ENCODE measurements at places on chromosomes 5 and 9. TPM values are rescaled to one million over a fixed set of nuclear protein-coding genes. Genes with fewer than 3 reads are reported as not detected.
A peak's percentile ranks its signal among the peaks of the same experiment; 100 is the strongest.

DNA sequence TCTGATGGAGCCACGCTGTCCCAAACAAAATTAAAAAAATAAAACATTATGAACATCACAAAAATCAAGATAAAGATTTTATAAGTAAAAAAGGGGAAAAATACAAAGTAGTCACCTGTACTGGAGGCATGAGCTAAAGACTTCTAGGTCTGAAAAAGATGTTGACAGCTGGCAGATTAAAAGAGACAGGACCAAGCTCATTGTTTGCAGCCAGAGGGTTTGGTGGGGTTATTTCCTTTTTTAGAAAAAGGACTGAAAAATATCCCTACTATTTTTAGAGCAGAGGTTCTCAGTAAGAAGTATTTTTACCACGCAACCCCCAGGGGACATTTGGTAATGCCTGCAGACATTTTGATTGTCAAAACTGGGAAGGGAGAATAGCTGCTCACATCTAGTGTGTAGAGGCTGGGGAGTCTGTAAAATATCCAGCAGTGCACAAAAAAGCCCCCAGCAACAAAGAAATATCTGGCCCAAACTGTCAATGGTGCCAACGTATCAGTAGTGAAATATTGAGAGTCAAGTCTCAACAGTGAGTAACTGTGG lies 353.4 kb downstream of the TLE1 start:
- DNase-seq: no peak

Gene PCDHB11
- 3.6 TPM for total RNA-seq

DNA sequence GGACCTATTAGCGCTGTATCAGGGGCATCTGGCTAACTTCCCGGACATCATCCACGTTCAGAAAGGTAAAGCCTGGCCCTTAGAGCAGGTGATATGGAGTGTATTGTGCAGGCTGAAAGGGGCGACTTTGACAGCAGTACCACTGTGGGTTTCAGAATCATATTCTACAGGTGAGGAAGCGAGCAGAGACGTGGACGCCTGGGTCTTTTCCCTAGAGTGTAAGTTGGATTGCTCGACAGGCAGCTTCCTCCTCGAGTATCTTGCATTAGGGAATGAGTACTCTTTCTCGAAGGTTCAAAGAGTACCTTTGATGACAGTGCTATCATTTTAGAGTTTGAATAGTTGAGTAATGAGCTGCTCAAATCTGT lies 1.9 kb downstream of the SNX18 start:
- DNase-seq: no peak

- DNase-seq: no peak
Observed at GRCh38 chr5:77230727-77231470, 20.4 kb downstream of the PDE8B start.

DNA sequence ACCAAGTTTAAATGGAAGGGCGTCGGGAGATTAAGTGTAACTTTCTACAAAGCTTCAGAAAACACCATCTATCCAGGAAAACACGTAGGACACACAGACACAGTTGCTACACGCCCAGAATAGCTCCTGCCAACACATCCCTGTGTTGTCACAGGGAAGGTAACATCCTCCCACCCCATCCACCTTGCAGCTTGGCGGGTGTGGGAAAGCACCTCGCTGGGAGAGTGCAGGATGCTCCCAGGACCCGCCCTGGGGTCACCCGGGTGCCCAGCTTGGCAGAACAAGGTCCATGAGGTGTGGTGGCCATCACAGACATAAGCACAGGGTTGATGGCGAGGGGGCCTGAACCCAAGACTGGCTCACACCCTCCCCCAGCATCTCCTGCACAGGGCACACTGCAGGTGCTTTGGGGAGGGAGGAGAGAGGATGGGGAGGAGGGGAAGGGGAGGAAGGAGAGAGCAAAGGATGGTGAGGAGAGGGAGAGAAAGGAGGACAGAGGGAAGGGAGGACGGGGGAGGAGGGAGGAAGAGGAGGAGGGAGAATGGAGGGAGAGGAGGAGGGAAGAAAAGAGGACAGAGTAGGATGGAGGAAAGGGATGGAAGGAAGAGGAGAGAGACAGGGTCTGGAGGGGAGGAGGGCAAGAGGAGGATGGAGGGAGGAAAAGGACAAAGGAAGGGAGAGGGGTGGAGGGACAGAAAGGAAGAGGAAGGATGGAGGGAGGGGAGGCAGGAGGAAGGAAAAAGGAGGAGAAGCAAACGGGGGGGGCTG lies 37.2 kb downstream of the GOLM1 start:
- no peak for DNase-seq

- DNase-seq: no peak
Observed at GRCh38 chr5:154779105-154779504, 23.9 kb downstream of the LARP1 start.

- DNase-seq: no peak
Observed at GRCh38 chr5:141715346-141715905, 33.4 kb upstream of the ARAP3 start.

DNA sequence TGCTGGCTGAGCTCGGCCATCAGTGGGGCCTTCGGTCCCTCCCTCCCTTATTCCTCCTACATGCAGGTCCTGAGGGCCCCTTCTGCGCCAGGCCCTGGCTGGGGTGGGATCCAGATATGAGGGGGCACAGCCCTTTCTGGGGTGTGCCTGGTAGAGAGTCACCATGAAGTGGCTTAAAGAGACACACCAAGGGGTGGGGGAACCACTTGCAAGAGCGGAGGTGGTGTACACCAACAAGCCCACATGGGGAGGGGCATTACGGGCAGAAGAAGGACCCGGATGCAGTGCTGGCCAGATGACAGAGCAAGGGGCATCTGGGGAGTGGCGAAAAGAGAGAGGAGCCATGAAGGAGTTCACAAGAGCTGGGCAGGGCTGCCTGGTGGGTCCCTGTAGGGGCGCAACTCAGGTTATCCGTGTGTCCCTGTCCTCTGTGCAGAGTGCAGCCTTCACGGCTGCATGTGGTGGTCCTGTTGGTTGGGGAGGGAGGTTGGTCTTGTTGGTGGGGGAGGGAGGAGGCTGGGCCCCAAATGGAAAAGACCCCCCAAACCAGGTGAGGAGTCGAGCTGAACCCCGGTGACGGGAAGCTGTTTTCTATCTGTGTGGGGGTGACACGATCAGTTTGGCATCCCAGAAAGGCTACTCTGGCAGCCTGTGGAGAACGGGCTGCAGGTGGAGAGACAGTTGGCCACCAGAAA lies 158.1 kb downstream of the DAB2IP start:
- DNase-seq: no peak

- DNase-seq: no peak
Observed at GRCh38 chr9:81772144-81772543, 82.8 kb upstream of the TLE1 start.

GRCh38 chr9:135920973-135921585 lies 13.7 kb upstream of the CAMSAP1 start:
- peak; percentile 44 for DNase-seq

DNA sequence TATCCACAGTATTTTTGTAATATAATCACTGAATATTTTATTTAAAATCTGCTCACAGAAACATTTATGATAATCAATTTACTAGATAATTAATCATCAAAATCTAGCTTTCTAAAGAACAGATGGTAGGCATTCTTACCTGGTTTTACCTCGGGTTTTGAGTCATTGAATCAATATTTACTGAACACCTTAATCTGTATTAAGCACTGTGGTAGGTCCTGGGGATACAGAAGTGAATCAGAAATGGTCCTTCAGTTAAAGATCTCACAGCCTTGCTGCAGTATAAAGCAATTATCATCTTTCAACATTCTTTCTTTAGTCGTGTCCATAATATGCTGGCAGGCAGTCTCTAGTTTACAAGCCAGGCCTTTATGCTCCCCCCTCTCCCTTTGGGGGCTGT lies 2.0 kb upstream of the MEIKIN start:
- DNase-seq: no peak

DNA sequence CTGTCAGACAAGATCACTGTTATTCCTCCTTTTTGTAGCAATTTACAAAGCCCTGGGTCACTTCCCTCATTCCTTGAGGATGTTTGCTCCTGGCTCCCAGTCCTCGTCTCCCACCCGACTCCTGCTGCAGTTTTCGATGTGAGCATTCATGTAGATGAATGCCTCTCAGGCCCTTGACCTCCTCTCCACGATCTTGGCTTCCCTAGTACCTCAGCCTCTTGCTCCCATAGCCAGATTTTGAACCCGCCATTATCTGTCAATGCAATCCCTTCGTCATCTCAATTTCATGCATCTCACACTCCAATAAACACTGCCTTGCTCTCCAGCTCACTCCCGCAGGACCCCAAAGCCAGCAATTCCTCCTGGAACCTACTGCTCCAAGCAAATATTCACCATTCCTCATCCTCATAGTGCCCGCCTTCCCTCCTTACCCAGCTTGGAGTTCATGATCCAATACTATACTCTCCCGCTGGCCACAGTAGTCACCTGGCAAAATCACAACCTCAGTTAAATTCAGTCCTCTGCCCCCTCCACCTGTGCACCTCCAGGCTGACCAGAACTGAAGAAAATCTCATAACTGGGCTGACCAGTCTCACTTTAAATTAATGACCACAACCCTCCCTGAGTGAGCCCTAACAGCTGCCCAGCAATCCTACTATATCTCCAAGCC lies 35.1 kb upstream of the JADE2 start:
- DNase-seq: no peak

Gene PDE8B
- total RNA-seq: 15.1 TPM

GRCh38 chr5:56698463-56699381 lies 116.6 kb upstream of the MAP3K1 start:
- DNase-seq: no peak

Gene ASS1
- 106 TPM for total RNA-seq

GRCh38 chr9:107827304-107827703 lies 337.7 kb upstream of the KLF4 start:
- DNase-seq: no peak

DNA sequence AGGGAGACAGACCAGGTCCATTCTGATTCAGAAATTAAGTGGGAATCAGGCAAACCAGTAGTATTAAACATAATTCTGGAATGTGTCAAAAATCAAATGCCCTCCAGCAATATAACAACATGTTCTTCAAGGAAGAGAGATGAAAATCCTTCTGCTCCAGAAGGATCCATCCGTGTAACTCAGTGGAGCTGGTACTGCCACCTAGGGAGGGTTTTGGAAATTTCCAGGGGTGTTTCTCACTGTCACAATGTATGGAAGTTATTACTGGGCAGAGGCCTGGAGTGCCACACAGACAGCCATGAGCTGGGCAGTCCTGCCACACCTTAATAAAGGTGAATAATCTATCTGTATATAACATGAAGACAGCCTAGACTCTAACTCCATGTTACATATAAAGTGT lies 87.5 kb downstream of the TTLL11 start:
- no peak for DNase-seq
